ENCODE measurements at places on chromosomes 13 and 19.

DNA sequence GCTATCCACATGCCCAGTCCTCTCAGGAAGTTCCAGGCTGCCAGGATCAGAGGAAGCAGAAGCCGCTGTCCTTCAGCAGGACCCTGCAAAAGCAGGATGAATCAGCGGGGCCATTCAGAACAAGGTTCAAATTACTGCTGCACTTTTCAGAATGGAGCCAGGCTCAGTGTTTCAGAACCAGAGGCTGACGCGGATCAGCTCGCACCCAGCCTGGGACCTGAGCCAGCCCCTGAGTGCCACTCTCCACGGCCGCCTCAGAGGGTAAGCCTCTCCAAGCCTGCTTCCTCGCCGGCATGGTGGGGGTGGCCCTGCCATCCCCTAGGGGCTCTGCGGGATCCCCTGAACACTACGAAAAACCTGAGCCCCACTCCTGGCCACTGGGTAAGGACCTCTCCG lies 24.7 kb downstream of the RASA3 start:
- no peak for DNase-seq

- no peak for DNase-seq
Measured at GRCh38 chr13:40204246-40204645, 462.2 kb downstream of the FOXO1 start.

GRCh38 chr13:68608147-68608546 lies 1378.0 kb upstream of the PCDH9 start:
- no peak for DNase-seq

GRCh38 chr13:34011552-34012085 lies 193.7 kb downstream of the RFC3 start:
- no peak for DNase-seq

DNA sequence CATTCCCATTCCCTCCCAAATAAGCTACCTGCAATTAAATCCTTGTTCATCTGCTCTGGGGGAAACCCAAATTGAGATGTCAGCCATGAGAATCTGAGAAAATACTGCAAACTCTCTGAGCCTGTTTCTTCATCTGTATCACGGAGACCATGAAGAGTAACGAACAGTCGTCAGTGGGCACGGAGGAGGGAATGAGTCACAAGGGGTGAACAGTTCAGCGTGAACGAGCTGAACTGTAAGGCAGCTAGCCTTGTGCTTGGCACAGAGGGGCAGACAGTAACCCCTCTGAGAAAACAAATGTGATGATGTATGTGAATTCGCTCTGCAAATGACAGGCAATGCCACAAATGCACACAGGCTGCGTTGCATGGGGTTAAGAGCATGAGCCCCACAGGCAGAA lies 288.7 kb downstream of the FOXO1 start:
- DNase-seq = no peak

GRCh38 chr19:30704771-30705330 lies 332.7 kb downstream of the ZNF536 start:
- DNase-seq = no peak

Data from NCI-H2081 treated with DMSO at 0.1 percent for 48 hours (cell line).